ENCODE measurements at places on chromosomes 16 and 17.

- no peak for DNase-seq
Measured at GRCh38 chr16:5557966-5558365, 460.4 kb upstream of the EEF2KMT start.

GRCh38 chr17:74605361-74605760 is 13.3 kb upstream of the CD300LD start:
- DNase-seq: no peak

GRCh38 chr16:72270531-72270930 is 98.6 kb upstream of the PMFBP1 start:
- no peak for DNase-seq

GRCh38 chr17:82300707-82301270 is 16.6 kb downstream of the CD7 start:
- DNase-seq: no peak

DNA sequence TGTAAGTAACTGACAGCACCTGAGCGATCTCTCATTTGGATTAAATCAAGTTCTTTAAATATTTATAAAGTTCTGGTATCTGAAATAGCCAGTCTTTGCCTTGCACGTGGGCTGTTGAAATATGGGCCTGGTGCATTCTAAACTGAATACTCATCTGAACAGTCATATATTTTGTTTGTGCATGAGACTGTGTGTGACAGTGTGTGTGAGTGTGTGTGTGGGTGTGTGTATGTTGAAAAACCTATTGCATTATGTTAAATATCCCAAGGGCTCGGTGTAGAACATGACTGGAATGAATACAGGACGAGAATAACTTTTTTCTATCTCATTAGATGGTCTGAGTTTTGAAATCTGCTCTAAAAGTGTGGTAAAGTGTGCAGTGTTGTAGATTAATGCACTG is 82.4 kb upstream of the TOX3 start:
- DNase-seq: no peak

- no peak for DNase-seq
Measured at GRCh38 chr16:83971165-83972130, 3.4 kb downstream of the NECAB2 start.

DNA sequence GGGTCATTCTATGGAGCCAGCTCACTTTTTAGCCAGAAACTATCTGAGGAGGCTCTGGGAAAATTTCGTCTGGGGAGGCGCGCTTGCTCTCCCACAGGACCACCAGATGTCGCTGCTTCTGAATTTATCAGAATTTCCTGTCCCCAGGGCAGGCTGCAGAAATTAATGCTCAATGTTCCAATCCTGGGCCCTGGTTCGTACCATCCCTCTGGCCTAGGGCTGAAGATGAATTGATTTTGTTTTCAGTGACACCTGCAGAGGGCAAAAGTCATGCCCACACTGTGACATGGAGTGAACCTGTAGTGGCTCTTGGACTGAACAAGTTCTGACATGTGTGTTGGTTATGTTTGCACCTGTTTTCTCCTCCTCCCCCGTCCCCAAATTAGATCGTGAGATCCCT is 482.6 kb downstream of the NPIPA7 start:
- no peak for DNase-seq

- no peak for DNase-seq
Measured at GRCh38 chr17:10415161-10415560, 6.6 kb downstream of the MYH8 start.

All from pulmonary artery endothelial cell (primary cell).